ENCODE measurements at places on chromosomes 4 and X.

- DNase-seq, result no peak
Measured at GRCh38 chr4:119508281-119508680, 120.3 kb downstream of the PDE5A start.

- no peak for DNase-seq
Measured at GRCh38 chrX:107571296-107571998, 56.9 kb upstream of the PRPS1 start.

GRCh38 chrX:154737136-154737535 is 13.7 kb downstream of the GAB3 start:
- no peak for DNase-seq

GRCh38 chr4:1808851-1809753 is 16.0 kb downstream of the FGFR3 start:
- DNase-seq, result no peak

DNA sequence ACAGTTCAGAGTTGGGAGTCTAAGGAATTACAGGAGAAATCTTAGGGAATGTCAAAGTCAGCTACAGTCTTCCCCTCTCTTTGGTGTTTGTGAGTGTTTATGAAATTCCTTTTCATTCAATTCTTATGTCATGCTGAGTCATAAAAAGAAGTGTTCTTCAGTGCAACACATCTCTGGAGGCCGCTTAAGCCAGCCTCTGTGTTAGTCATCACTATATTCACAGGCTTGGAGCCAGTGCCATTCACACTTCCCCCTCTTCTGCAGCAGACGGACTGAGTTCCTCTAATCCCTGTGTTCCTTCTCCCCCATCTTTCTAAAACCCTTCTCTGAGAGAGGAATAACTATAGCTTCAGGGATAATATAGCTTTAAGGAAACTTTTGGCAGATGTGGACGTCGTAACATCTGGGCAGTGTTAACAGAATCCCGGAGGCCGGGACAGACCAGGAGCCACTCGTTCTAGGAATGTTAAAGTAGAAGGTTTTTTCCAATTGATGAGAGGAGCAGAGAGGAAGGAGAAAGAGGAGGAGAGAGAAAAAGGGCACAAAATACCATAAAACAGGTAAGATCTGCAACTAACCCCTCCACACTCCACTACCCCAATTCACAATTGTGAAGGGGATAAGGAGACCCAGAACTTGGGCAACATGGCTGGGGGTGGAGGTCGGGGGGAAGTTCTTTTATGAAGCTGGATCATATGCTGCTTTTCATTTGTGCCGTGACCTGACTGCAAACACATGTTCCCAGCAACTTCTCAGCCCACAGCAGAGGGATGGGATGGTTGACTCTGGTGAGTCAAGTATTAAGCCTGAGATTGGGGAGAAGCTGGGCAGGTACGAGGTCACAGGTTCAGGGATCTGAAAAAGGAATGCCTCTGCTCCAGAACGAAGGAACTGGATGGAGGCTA is at the start of gene SRPX2:
Gene SRPX2 (plus strand): TSS at position 244 of the 905 bp plus-strand sequence. CDS start 2,124 bp downstream, outside the sequence.
- DNase-seq, result no peak

- no peak for DNase-seq
Measured at GRCh38 chrX:49879656-49880277, 483 bp downstream of the USP27X start.

GRCh38 chr4:8516996-8517550 is 63.1 kb upstream of the GPR78 start:
- DNase-seq, result no peak

DNA sequence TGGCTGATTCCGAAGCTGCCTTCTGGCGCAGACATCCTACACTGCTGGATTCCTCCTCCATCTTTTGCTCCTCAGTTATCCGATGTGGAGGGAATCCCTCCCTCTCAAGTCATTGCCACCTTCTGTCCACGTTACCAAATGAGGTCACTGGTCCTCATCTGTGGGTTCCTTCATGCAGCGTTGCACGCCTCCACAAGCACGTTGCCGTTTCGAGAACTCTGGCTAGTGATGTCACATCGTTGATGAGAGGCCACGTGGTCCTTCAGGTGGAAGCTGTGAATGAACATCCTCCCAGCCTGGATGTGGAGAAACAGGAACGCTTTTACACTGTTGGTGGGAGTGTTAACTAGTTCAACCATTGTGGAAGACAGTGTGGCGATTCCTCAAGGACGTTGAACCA is 323.2 kb downstream of the DHRSX start:
- DNase-seq, result no peak

DNA sequence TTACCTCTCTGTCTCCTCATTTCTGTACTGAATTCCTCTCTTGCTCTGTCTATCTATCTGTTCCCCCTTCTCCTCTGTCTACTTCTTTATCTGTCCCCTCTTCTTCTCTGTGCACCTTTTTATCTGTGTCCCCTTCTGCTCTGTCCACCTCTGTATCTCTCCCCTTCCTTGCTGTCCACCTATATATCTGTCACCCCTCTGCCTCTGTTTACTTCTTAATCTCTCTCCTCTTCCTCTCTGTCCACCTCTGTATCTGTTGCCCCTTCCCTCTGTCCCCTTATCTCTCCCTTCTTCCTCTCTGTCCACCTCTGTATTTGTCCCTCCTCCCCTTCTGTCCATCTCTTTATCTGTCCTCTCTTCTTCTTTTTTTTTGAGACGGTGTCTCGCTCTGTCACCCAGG is 8.9 kb downstream of the CCDC22 start:
- DNase-seq, result no peak

DNA sequence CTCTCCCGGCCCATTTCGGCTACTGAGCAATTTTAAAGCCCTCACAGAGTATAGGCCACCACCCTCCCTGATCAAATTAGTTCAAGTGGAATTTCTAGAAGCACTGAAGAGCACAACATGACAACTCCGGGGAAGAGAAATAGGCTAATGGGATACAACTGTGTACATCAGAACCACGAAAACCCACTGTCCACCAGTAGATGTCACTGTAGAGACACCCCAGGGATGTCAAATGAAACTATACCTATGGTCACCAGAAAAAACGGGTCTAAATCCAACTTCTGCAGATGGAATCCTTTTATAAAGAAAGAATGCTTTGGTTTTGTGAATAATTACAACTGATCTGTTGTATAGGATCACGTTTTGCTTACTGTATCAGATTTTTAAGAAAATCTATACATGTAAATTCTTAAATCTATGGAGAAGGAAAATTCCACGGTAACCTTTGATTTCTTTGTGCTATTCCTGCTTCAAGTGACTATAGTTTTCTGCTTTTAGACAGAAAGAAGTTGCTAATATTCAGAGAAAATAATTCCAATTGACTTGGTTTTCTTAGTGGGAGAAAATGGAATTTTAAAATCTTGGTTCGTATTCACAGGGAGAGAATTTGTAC is 29.5 kb upstream of the MAP3K15 start:
- no peak for DNase-seq

DNA sequence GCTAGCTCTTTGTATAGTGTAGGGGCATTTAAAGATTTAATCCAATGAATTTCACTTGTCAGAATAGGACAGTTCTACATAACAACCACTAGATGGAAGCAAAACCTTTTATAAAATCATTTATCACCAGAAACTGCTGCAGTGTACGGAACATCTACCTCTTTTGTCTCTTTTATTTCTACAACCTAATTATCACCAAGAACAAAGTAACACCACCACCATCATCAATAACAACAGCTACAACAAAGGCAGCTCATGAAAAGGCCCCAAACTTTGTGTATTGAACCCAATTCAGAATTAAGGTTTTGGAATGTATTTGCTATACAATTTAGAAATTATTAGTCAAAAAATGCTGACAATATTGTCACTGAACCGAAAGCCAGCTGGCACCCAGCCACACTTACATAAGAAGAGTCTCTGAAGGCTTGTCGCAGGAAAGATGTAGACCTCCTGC is 260.9 kb upstream of the RPS6KA3 start:
- DNase-seq, result no peak

DNA sequence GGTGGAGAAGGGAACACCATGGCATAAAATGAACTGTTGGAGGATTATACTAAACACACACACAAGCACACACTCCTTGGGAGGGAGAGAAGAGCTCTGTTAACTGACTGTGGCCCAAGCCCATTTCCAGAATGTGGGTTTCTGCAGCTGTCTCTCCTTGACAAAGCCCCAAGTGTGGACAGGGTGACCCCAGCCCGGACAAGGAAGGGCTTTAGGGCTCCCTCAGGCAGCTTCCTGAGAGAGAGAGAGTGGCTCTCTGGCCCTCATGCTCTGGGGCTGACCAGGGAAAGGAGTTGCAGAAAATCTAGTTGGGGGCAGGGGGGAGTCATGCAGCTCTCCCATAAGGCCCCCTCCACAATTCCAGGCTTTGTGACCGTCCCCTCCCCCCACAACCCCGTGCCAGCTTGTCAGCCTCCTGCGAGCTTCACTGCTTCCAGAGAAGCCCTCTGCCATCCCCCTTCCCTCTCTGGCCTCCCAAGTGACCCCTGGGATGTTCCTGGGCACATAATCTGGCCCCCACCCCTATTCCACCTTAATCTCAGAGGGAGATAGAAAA is 590 bp downstream of the ARHGEF9 start:
- DNase-seq, result no peak

DNA sequence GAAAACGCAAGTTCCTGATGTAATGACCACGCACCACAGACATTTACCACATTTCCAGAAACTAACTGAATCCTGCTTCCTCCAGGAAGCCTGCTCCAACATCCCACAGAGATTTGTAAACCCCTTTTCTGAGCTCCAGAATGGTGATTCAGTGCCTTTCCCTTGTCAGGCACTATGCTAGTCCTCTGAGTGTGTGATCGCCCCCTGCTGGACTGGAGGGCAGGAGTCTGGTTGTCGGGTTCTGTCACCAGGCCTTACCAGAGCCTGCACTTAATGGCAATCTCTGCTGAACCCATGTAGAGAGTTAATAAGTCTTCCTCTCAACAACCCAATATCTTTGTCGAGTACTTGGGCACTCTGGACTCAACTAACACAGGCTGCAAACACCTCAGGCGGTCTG is 14.5 kb upstream of the KDM5C start:
- no peak for DNase-seq

GRCh38 chr4:172892300-172892699 is 276.3 kb upstream of the GALNT7 start:
- DNase-seq, result no peak

DNA sequence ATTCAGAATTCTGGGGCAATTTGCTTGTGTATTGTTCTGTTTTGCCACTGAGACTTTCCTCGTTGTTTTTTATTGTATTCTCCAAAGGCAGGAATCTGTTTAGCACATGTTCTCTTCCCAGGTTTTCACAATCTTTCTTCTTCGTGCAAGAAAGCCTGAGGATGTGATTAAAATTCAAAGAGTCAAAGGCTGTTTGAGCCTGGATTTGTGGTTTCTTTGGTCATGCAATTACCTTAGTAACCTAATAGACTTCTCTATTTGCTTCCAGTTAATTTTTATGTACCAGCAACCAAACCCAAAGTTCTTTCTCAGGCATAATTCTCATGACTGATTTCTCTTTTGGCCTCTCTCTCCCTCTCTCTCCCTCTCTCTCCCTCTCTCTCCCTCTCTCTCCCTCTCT is 1420.1 kb upstream of the TENM3 start:
- DNase-seq, result no peak

DNA sequence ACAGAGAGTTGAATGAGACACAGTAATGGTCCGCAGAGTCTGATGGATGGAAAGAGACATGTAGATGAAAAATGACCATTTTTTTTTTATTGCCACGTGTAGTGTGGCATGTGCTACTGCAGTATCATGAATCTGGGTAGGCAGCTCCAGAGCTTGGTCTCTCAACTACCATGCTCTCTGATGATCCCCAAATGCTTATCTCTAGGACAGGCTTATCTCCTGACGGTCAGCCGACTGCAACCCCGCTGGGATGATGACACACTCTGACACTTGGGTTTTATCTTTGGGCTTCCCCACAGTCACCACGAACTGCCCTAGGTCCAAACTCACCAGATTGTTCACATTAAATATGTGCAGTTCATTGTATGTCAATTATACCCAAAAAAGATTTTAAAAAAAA is 239.7 kb downstream of the QDPR start:
- DNase-seq, result no peak

DNA sequence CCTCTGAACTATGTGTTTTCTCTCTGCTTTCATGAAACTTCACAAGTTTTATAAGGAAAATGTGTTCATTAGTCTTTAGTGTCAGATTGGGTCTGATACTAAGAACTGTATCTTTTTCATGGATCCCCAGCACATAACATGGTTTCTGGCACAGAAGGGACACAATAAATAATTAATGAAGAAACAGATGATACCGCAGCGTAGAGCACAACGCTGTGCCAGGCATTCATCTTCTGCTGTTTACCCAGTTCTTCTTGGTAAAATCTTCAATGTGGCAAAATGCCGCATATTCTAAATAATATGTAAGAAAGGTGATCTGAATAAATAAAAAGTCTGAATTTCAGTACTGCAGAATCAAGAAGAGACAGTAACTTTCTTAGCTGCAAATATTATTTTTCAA is 12.3 kb downstream of the SCARB2 start:
- DNase-seq, result no peak

- no peak for DNase-seq
Measured at GRCh38 chrX:103211012-103211715, 3.7 kb upstream of the BEX4 start.

DNA sequence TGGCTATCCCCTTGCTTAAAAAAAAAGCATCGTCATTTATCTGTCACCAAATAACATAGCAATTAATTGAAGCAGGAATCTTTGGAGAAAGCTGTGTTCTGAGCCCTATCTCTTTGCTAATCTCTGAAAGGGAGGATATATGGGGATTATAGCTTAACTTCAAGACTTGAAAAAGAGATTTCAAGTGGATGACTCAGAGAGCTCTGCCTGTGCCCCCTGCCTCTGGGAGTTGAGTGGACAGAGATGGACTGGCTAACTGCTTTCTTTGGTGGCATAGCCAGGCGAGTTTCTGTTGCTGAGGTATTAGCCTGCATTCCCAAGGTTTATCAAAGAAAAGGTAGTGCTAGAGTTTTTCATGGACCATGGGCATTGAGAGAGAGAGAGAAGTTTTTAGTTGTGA is 91.6 kb downstream of the DDIT4L start:
- DNase-seq, result no peak

- DNase-seq, result no peak
Measured at GRCh38 chr4:145912376-145912775, 26.2 kb downstream of the ZNF827 start.

- DNase-seq, result no peak
Measured at GRCh38 chrX:817759-818300, 187.2 kb downstream of the SHOX start.

- DNase-seq, result no peak
Measured at GRCh38 chrX:21802054-21802670, 37.3 kb upstream of the MBTPS2 start.

- DNase-seq, result no peak
Measured at GRCh38 chrX:72057331-72057730, 74.4 kb downstream of the RTL5 start.

GRCh38 chrX:13115146-13115855 is 70.9 kb upstream of the FAM9C start:
- no peak for DNase-seq

DNA sequence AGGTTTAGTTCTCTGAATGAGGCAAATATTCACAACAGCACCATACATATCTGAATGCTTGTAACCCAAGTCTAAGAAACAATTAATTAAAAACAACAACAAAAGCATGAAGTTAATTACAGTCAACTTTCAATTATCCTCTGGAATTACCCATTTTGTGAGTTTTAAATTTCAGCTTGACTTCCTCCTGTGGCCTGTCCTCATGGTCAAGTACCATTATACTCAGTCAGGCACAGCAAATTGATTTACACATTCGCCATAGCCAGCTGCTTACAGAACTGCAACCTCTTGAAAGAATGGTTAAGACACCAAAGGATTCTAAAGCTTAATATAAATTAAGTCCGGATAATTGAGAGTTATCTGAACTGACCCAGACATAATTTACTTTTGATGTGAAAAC is 306.5 kb downstream of the CAMK2D start:
- no peak for DNase-seq

- DNase-seq, result no peak
Measured at GRCh38 chr4:140174543-140174942, 20.6 kb upstream of the MAML3 start.

Data from esophagus squamous epithelium (tissue), 5 donors.